ENCODE measurements at places on chromosomes 11 and 22.

DNA sequence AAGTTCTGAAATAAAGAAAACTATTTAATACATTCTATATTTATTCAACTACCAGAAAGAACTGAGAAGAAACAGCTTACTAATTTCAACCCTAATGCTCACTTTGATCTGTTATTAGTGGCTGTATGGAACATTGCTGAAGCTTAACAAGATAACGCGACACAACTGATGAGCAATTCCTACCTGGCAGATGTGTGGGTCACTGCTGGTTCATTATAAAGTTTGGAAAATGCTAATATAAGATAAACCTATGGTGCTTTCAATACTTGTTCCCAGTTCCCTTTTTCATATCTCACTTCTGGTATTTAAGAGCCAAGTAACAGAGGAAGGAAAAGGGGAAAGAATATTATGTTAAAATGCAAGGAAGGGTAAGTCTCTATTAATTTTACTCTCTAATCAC lies 10.5 kb downstream of the CTSC start:
- DNase-seq: no peak

DNA sequence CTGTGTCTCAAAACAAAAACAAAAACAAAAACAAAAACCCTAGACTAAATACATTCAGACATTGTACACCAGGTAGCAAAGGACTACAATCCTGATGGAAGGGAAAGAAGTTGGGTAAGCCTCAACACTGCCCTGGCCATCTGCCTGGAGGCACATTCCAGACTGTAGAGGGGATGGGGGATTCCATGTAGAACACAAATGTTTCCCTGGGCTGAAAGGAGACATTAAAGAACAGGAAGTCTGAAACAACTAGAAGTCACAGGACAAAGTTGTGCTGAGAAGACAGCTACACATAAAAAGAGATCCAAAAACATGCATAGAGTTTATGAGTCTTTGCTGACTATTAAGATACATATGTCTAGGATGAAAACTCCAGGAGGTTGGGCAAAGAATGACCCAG lies 83.9 kb downstream of the RRAS2 start:
- DNase-seq: no peak

GRCh38 chr11:88151709-88152265 lies 23.5 kb downstream of the RAB38 start:
- no peak for DNase-seq

GRCh38 chr22:20774882-20775281 lies 969 bp downstream of the SERPIND1 start:
- no peak for DNase-seq

- no peak for DNase-seq
Measured at GRCh38 chr11:113202431-113202830, 112.0 kb upstream of the TTC12 start.

GRCh38 chr11:102967497-102967896 lies 12.0 kb upstream of the MMP13 start:
- no peak for DNase-seq

DNA sequence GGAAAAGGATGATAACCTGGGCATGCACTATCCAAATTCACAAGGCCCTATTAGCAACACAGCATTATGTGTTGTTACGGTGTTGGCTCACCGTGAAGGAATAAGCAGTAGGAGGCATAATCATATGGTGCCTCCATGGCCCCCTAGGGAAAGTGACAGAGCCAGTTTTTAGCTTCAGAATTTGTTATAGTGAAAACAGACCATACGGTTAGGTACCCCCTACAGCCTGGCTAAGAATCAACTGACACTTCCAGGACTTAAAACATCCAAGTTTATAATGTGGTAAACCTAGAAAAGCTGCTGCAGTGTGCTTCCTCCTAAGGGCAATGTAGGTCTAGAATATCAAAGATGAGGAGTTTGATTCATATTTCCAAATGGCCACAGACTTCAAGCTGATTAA lies 30.4 kb downstream of the KIF18A start:
- DNase-seq: no peak

DNA sequence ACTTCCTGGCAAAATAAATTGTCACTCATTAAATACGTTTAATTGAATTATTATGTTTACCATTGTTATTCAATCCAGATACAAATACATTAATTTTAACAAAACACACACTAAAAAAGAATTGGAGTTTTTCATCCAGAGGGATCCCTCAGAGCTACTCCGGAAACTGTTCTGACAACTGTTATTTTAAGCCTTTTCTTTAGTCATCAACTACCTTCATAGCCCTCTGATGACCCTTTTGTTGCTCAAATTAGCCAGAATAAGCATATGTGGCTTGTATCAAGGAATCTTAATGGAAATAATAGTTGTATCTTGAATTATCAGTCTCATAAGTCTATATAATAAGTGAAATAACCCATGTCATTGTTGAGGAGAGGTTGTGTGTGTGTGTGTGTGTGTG lies 405.4 kb upstream of the FAT3 start:
- no peak for DNase-seq

DNA sequence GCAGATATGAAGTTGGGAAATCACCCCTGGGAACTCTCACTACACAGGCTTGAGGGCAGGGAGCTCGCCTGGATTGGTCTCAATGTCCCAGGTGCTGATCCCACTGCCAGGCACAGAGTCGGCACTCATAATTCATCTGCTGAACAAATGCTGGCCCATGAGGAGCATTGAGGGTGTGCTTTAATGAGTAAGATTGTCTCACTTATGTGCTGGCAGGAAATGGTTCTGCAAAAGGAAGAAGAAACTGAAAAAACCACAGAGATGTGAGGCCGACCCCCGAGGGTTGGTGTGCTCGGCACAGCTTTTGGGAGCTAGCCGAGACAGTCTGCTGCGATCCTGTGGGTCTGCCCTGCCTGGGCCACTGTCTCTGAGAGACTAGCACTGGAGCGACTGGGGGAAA lies 9.4 kb downstream of the PLAAT2 start:
- DNase-seq: no peak

DNA sequence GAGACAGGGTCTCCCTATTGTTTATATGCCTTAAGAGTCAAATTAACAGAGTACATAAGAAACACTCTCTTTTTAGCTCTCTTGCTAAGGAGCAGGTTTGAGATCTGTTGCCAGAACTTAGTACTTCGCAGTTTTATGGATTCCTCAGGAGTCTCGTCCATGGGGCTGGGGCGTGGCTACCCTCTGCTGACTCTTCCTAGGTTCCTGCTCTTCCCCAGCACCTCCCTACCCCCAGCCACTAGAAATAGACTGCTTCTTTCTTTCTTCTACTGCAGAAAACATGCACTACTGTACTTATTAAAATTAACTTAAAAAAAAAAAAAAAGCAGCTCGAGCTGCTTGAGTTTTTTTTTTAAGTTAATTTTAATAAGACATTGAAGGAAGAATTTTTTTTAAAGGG lies 8.0 kb downstream of the FAM118B start:
- no peak for DNase-seq
